ENCODE measurements at places on chromosomes 4 and X. TPM values are rescaled to one million over a fixed set of nuclear protein-coding genes. Genes with fewer than 3 reads are reported as not detected.

IL21 gene
- total RNA-seq = not detected

HSD17B13 gene
- total RNA-seq = 0.54 TPM

RHOXF2B gene
- total RNA-seq = not detected

SSX2 gene
- total RNA-seq = not detected

GYPA gene
- total RNA-seq = not detected

GYG2 gene
- 1.5 TPM for total RNA-seq

TEX13C gene
- total RNA-seq = not detected

DDIT4L gene
- 1.6 TPM for total RNA-seq

GAGE2A gene
- not detected for total RNA-seq

HHIP gene
- total RNA-seq = 0.54 TPM

DMP1 gene
- not detected for total RNA-seq

HEPH gene
- 95.7 TPM for total RNA-seq

GSPT2 gene
- total RNA-seq = 3.1 TPM

DNA sequence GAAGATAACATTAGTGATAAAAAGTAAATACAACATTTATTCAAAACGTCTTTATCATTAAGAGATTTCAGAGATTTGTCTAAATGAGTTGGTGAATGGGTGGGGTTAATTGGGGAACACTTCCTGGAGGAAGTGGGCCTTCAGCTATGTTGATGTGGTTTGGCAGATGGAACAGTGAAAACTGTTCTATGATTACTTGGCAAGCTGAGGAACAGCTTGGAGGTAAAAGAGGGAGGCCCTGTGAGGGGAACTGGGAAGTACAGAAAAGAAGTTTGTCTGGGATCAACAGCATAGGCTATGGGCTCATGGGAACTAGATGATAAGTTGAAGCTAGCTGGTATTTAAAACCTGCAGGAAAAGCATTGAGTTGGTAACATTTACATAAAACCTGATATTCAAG is 26.0 kb downstream of the OCRL start:
- DNase-seq = no peak

DNA sequence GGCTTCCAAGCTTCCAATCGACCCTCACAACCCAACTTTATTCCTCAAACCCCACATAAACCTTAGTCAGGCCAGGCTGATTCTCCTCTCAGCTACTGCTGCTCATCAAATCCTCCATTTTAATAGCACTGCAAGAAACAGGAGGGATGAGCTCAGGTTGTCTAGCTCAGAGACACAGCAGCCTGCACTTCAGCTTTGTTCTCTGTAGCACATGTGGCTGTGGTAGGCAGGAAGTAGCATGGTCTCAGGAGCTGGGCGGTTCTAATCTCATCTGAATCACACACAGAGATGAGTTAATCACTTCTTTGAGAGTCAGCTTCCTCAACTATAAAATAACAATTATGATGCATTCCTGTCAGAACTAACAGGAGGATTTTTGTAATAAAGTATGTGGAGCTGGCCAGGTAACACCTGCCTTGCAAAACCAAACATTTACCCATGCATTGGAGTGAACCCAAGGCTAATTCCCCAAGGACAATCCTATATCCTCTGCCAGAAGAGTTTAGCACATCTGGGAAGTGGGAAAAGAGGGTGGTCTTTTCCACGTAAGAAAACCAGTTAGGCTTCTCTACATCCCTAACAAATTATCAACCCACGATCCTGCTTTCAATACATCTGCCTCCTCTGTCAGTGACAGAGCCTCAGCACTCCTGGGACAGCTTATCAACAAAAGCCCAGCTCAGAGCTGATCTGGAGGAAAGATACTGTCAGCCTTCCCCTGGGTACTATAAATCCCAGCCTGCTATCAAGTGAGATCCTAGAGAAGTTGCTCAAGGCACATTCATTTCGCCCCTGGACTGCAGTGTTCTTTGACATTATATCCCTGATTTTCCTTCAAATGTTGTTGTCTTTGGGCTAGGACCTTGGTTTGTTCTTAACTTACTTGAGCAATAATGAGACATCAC is 32.8 kb downstream of the ELOVL6 start:
- DNase-seq = no peak

GRCh38 chrX:135505351-135505750 is 15.1 kb upstream of the INTS6L start:
- DNase-seq = no peak

- no peak for DNase-seq
These were observed 318.9 kb upstream of the GATB start for GRCh38 chr4:152079543-152080293.

DNA sequence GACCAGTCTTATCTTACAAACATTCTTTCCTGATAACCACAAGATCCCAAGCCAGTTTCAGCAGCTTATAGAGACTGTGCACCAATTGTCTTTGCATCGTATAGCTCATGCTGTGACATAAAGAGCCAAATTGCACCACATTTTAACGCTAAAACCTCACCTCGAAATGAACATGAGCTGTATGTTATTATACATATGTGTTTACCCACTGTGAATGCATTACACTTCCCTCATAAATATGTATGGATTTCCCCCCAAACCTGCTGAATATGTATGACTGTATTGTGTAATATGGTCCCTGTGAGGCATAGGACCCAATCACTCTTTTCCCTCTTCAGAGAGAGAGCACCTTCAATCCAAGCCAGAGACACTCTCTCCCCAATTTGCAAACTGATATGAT is 692.4 kb downstream of the NLGN4X start:
- DNase-seq = no peak

- no peak for DNase-seq
These were observed 25.3 kb downstream of the ADD1 start for GRCh38 chr4:2868877-2869487.

DNA sequence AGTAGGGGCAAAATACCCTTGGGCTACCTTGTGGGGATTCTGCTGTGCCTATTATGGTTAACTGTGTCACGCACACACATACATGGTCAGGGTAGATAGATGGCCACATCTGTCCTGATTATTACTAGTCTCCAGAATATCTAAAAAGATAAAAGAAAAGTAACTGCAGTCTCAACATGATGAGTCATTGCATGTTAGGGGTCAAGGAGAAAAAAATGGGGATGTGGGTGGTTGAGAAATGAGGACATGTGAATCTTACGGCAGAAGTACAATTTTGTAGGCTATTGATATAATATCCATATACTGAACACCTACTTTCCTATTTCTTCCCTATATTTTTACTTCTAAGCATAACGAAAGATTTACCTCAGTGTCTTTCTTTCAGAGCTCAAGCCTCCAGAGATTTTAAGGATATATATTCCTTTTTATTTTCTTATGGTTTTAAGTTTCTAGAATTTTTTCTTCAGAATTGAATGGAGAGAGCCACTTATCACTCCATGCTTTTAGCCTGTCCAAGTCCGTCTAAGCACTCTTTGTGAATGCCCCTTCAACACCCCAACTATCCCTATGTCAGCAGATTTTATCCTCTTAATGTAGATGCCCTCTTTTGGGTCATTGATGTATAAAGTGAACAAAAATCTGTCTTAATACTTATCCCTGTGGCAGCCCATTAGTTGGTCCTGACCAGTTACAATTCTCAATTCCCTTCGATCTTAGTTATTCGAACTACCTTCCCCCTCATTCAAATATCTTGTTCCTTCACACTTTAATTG is 642.2 kb downstream of the IQCM start:
- no peak for DNase-seq

DNA sequence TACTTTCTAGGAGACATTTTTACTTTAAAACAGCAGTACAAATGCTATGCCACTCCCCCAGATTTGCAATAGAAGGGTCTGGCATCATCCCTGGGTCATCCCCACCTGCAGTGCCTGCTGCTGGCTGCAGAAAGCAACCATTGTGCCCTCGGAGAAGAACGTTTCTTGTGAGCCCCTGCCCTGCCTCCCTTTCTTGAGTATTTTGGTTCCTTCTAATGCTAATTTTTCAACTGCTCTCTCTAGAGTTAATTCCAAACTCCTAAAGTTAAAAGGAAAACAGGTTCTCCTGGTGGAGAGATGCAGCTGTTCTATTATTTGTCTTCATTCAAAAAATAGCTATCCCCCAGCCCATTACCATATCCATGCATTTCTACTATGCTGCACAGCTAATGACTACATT is 107.1 kb downstream of the IDS start:
- DNase-seq = no peak

- no peak for DNase-seq
These were observed at the start of gene CRMP1 for GRCh38 chr4:5893004-5893580. CRMP1 (minus strand) TSS chr4:5893086; CDS start chr4:5892969, 117 bp downstream.

GRCh38 chrX:108945883-108946523 is 209.6 kb upstream of the IRS4 start:
- no peak for DNase-seq

DNA sequence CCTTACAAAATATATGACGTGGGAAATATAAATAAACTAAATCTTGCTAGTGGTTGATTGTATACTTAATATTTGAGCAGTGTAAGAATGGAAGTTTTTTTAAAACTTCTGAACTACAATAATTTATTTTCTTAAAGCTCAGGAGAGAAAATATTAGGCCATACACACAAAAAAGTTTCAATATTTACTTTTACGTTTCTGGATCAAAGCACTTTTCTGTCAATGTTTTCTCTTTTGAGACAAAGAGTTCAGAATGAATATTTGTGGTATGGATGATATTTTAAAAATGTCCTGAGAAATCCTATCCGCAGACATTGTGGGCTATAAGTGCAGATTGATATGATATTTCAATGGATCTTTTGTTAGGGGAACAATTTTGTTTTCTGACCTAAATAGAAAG is 109.9 kb downstream of the TLL1 start:
- no peak for DNase-seq

GRCh38 chr4:113145519-113146291 is 96.3 kb downstream of the ANK2 start:
- no peak for DNase-seq

GRCh38 chr4:88792821-88793220 is 95.2 kb upstream of the NAP1L5 start:
- DNase-seq = no peak

- no peak for DNase-seq
These were observed 32.1 kb upstream of the TEX13D start for GRCh38 chrX:124300405-124300804.

DNA sequence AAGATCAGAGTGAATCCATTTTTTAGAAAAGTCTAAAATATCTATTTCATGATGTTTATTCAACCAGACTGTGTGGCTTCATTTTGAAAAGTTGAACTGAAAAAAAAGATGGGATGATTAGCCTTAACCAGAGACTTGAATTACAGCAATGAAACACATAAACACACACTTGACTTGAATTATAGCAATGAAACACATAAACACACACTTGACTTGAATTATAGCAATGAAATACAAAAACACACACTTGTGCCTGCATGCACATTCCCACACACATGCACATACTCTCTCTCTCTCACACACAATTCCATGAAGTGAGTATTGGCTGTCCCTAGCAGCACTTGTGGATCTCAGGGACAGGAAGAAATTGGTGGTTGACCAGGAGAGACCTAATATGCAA is 286.8 kb downstream of the USP46 start:
- no peak for DNase-seq

GRCh38 chr4:95764961-95765360 is 74.9 kb upstream of the PDHA2 start:
- DNase-seq = no peak

- no peak for DNase-seq
These were observed 947 bp upstream of the RPL10 start for GRCh38 chrX:154396973-154397887.

- no peak for DNase-seq
These were observed 111.9 kb downstream of the GABRB1 start for GRCh38 chr4:47143261-47143660.

DNA sequence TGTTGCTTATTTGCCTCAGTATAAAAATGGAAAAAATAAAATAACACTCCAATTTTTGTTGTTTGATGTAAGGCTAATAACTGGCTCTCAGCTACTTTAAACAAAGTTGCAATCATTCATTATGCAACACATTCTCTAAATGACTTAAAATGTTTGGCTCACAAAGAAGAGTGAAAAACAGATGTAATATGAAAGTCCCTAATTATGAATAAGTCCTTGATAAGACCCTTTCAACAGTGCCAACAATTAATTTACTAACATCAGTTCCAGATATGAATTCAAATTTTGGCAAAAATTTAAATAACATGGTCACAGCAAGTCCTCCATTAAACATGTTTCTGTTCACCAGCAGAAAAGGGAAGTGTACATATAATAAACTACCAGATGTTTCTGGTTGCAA is 69.8 kb downstream of the PAPSS1 start:
- no peak for DNase-seq

DNA sequence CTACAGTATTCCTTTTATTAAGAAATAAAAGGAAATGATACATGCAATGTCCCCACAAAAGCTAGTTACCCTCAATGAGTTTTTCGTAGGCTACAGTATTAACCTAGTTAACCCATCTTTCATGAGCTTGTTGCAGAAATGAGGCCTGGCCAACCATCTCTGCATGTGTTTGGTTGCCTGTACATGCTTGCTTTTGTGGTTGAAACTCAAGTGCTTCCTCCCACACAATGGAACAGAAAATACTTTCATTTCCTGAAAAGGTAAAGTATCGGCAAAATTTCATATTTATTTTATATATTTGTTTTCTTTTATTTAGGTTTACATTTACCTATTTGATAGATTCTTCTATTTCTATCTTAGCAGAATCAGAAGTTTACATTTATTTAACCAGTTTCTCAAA is 214.6 kb upstream of the FAM241A start:
- DNase-seq = no peak

DNA sequence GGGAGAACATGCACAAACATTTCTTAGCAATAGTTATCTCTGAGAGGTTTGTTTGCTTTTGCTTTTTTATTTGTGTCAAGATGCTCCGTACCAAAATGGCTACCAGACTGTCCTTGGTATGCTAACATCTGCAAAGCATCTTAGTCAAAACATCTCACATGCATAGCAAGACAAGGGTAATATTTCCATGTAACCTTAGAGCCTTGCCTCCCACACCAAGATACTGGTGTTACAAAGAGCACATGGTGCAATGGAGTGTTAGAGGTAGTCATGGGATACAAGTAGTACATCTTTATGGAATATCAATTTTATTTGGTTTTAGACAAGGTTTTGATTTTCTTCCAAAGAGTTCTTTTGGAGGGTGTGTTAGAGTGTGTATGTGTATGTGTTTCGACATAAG is 109.7 kb downstream of the NR3C2 start:
- no peak for DNase-seq

DNA sequence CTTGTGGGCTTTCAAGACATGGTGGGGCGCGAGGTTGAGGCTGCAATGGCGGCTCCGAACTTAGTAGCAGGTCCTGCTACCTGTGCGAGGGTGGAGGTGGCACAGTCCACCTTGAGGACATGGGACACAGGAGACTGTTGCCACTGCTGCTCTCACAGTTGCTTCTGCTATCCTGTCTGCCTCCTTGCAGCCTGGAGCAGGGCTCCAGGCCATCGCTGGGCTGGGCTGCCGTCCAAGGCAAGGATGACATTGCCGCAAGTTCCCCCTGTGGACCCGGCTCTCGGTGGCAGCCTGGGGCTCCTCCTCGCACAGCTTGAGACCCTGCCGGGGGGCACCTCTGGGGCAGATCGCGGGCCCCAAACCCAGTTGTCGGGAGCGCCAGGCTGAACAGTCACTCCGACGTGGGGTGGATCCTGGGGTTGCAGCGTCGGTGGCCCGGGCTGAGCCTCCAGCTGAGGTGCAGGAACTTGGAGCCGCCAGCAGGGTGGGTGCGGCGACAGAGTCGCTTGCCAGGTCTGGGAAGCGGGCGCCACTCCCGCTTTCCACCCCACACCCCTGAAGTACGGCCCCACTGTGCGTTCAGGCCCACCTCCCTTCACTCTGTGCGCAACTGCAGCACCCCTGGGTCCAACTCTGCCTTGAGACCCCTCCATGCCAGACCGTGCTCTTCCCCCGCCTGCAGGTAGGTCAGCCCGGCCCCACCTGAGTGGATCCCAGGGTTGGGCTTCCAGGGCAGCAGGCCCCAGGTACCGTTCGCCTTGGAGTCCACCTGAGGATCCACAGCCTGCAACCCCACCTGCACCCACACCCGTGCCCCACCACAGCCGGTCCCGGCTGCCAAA is 192.7 kb upstream of the NUDT6 start:
- DNase-seq = no peak
